ENCODE measurements at places on chromosomes 7 and 10.

- no peak for DNase-seq
These were observed 91.4 kb downstream of the IPMK start for GRCh38 chr10:58175990-58176900.

GRCh38 chr10:6036861-6037321, 25.3 kb downstream of the IL2RA start:
- no peak for DNase-seq

DNA sequence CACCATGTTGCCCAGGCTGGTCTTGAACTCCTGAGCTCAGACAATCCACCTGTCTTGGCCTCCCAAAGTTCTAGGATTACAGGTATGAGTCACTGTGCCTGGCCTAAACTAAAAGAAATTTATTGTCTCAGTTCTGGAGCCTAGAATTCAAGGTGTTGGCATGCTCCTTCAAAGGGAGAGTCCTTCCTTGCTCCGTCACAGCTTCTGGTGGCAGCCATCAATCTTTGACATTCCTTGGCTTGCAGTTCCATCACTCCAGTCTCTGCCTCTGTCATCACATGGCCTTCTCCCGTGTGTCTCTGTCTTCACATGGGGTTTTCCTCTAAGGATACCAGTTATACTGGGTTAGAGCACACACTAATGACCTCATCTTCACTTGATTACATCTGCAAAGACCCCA, 55.5 kb downstream of the DNAJC12 start:
- no peak for DNase-seq

DNA sequence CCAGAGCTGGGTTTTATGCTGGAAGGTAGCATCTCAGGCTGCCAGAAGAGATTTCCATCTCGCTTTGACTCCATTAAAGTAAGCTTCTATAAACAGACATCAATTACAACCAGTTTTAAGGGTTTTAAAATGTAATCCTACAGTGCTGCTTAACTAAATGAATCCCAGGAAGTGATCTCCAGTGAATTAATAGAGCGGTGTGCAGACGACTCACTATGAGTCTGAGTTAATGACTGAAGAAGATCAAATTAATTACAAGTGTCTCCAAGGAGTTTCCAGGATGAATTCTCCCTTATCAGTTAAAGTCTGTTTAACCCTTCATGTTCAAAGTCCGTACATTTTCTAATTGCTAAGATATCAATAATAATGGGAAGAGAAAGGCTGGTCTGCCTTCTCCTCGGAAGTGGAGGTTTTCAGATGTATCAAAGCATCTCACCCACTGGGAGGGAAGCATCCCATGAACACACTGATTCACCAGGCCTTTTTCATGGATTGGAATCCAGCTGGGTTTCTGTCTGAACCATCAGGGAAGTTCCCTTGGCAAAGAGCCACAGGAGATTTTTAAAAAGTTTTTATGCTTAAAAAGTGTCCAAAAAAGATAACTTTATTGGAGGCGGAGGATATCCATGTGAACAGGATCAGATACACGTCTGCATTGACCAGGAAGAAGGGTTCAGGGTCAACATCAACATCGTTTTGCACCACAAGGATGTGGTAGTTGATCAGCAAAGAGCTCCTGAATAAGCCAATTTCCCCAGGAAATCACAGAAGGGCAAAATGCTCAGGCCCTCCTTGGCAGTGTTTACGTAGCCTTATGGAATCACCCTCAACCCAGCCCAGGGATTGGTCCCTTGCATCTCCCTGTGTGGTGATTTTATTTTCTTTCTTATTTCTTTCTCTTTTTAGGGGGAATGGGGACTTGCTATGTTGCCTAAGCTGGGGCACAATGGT, 288.2 kb downstream of the POU6F2 start:
- no peak for DNase-seq

GRCh38 chr7:50206453-50207250, 97.9 kb upstream of the IKZF1 start:
- no peak for DNase-seq

- no peak for DNase-seq
These were observed 330.4 kb upstream of the SEMA3A start for GRCh38 chr7:84524714-84525694.

All from bone marrow (tissue), 2 donors.